ENCODE measurements at places on chromosomes 4 and X.
A peak's percentile ranks its signal among the peaks of the same experiment; 100 is the strongest.

DNA sequence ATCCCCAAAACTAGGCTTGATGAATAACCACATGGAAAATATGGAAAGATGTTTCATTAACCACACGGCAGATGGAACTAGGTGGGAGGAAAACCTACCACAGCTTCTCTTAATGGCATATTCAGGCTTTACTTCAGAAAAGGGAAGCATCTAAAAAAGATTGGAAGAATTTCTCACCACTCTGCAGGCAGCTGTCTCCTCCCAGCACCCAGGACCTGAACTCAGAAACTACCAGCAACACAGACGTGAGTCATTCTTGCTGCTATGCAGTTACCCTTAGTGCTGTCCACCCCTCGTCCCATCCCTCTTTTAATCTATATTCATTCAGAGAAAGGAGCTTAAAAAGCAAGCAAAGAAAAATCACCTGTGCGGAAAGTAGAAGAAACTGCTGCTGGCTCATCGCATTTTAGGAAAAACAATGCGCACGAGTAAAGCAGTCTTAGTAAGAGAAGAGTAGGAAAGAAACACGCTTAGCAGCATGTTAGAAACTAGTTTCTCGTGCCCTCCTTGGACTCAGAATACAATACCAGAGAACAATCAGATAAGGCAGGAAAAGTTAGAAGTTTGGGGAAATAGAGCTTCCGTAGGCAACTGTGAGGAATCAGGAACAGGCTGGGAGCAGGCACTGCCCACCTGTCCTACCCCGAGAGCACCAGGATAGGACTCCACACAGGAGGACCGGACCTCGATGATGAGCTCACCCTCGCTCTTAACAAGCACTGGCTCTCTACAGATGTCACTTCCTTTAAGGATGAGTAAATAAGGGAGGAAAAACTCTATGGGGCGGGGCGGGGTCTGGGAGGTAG, 48.1 kb upstream of the ENPP6 start:
- peak; percentile 18 for DNase-seq

DNA sequence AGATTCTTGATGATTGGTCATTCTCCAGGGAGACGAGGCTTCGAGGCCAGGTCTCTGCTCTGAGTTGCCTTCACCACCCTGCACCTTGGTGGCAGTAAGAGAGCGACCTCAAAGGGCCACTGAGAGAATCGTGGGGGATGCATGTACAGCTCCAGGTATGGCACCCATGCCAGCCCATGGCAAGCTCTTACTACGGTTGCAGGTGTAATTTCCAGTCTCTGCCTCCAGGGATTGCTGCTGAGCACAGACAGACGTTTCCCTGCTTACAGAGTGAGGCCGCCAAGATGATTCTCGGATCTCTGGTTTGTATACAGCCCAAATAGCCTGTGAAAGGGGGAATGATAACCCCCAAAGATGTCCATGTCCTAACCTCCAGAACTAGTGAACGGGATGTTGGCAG, 16.3 kb upstream of the DRD5 start:
- DNase-seq = peak; percentile 3

- DNase-seq = no peak
These were observed 99.7 kb upstream of the SLC7A11 start for GRCh38 chr4:138341739-138342415.

- no peak for DNase-seq
These were observed 97.8 kb upstream of the TENM3 start for GRCh38 chr4:182145334-182145905.

DNA sequence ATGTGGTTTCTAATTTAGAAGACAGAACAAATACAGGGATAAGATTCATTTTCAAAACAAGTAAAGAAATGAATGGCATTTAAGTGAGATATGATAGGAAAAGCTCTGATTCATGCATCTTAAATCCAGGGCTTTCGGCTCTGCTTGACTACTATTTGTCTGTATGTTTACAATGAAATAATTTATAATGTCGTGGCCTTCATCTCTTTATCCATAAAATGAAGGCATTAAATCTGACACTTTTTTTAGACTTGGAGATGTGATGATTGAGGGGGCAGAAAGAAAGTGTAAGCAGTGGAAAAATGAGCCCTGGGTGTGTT, 115.7 kb upstream of the KIT start:
- no peak for DNase-seq

GRCh38 chr4:98522636-98523395, 135.6 kb downstream of the TSPAN5 start:
- peak; percentile 64 for DNase-seq

DNA sequence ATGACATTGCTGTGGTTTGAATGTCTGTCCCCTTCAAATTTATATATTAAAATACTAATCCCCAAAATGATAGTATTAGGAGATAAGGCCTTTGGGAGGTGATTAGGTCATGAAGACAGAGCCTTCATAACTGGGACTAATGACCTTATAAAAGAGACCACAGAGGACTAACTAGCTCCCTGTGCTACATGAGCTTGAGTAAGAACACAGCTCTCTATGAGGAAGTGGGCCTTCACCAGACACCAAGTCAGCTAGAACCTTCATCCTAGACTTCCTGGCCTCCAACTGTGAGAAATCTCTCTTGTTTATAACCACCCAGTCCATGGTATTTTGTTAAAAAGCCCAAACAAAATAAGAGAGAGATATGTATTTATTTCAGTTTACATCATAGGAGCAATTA, 242.2 kb upstream of the CTSO start:
- no peak for DNase-seq
